ENCODE measurements at places on chromosomes 2 and 18. TPM values are rescaled to one million over a fixed set of nuclear protein-coding genes. Genes with fewer than 3 reads are reported as not detected.

KCNK3 gene
- 0.60 TPM for total RNA-seq

FAM124B gene
- not detected for total RNA-seq

ZNF521 gene
- 10.4 TPM for total RNA-seq

RAB6C gene
- total RNA-seq, result not detected

PTH2R gene
- 0.11 TPM for total RNA-seq

SAG gene
- total RNA-seq, result not detected

CXCR1 gene
- total RNA-seq, result not detected

ARHGAP28 gene
- total RNA-seq, result 2.9 TPM

GAREM1 gene
- total RNA-seq, result 2.2 TPM

MBD5 gene
- total RNA-seq, result 5.8 TPM

MSTN gene
- 0.05 TPM for total RNA-seq

GKN1 gene
- total RNA-seq, result not detected

BCL2 gene
- total RNA-seq, result 4.1 TPM

ZSWIM2 gene
- not detected for total RNA-seq

AQP12B gene
- total RNA-seq, result not detected

RAX gene
- total RNA-seq, result not detected
